ENCODE measurements at places on chromosomes 11 and 22.

- no peak for DNase-seq
Observed at GRCh38 chr11:76153571-76153923, 52.8 kb downstream of the WNT11 start.

- no peak for DNase-seq
Observed at GRCh38 chr11:94183251-94183885, 54.7 kb downstream of the PANX1 start.

DNA sequence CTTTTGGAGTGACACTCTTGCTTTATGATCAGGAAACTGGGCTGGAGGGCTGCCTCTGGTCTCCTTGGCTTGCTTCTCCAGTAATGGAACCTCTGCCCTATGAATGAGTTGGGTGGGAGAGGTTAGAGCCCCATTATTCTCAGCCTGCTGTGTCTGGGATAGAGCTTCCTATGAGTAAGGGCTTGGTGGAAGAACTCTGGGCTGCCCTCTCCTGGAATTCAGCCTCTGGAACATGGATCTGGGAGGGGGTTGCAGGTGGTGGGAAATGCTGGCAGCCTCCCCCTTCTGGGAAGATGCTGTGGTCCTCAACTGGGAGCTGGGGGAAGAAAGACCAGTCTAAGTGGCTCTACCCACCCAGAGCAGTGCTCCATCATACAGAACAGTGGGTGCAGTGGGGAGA, 81.8 kb upstream of the SYN3 start:
- no peak for DNase-seq

GRCh38 chr11:6572215-6572614, 31.2 kb downstream of the RRP8 start:
- no peak for DNase-seq

GRCh38 chr11:9825315-9825714, 161.4 kb downstream of the SWAP70 start:
- no peak for DNase-seq

- no peak for DNase-seq
Observed at GRCh38 chr22:45458532-45458931, 44.2 kb upstream of the FBLN1 start.

GRCh38 chr11:34068111-34068510, 16.6 kb downstream of the CAPRIN1 start:
- DNase-seq, result no peak
